ENCODE measurements at places on chromosomes 7 and 10.

DNA sequence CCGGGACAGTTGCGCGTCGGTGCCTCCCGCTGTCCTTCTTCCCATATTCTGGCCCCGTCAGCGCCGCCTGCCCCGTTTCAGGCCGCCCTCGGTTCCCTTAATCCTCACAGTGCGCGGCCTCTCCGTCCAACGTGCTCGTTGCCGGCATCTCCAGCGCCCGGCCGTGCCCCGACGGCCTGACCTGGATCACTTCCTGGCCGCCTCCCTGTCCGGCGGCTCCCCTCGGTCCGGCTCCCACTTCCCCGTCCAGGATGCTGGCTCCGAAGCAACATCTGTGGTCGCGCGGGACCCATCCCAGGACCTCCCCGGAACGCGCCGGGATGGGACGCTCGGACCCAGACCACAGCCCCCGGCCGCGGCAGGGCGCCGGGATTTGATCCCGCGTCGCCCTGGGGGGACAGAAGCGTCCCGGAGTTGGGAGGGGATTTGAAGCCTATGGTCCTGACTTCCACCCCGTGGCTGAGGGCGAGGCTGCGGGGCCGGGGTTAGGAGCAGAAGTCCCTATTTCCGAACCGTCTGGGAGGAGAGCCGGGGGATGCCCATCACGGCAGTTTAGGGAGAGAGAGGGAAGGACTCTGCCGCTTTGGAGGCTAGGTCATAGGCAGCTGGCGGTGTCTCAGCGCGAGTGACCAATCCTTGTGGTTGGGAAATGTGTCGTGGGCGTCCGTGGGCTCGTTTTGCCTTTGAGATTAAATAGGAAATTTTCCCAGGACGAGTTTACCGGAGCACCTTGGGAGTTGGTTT, 53.8 kb downstream of the KCTD7 start:
- peak overlapping the region; percentile 87 for H3K4me3 ChIP-seq
- peak; percentile 18 for DNase-seq
- H3K4me1 ChIP-seq = peaks cover 18% of the 10 kb centered on the region
- H3K36me3 ChIP-seq = peaks cover 2% of the 10 kb centered on the region
- peak overlapping the region; percentile 97 for H3K27ac ChIP-seq

- peaks cover 12% of the 10 kb centered on the region for H3K36me3 ChIP-seq
- H3K27me3 ChIP-seq = no peaks in the 10 kb centered on the region
- no peak overlapping the region for H3K4me3 ChIP-seq
- H3K27ac ChIP-seq = no peak overlapping the region
Measured at GRCh38 chr10:94349327-94349726, 13.4 kb downstream of the NOC3L start.

DNA sequence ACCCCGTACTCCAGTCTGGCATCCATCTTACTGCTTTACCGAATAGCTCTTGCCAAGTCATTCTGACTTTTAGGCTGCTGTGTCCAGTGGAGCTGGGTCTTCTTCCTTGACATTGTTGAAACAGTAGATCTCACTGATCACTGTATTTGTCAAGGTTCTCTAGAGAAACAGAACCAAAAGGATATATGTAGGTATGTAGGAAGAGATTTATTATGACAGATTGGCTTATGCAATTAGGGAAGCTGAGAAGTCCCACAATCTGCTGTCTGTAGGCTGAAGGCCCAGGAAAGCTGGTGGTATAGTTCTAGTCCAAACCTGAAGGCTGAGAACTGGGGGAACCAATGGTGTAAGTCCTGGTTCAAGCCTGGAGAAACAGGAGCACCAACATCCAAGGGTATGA, 12.1 kb upstream of the PRRT4 start:
- peaks cover 25% of the 10 kb centered on the region for H3K27me3 ChIP-seq
- no peaks in the 10 kb centered on the region for H3K4me1 ChIP-seq
- H3K36me3 ChIP-seq = no peaks in the 10 kb centered on the region
- no peak overlapping the region for H3K27ac ChIP-seq
- H3K4me3 ChIP-seq = no peak overlapping the region
- no peak for DNase-seq

GRCh38 chr10:23270531-23270930, 74.1 kb downstream of the C10orf67 start:
- no peak overlapping the region for H3K4me3 ChIP-seq
- H3K36me3 ChIP-seq = peaks cover 10% of the 10 kb centered on the region
- H3K4me1 ChIP-seq = peaks cover 3% of the 10 kb centered on the region
- no peak for DNase-seq
- no peak overlapping the region for H3K27ac ChIP-seq

GRCh38 chr10:53276797-53277196, 504.2 kb upstream of the MBL2 start:
- H3K4me3 ChIP-seq = no peak overlapping the region
- no peak for DNase-seq
- no peak overlapping the region for H3K27ac ChIP-seq
- H3K36me3 ChIP-seq = peaks cover 4% of the 10 kb centered on the region
- peaks cover 2% of the 10 kb centered on the region for H3K4me1 ChIP-seq

- H3K27ac ChIP-seq = no peak overlapping the region
- no peaks in the 10 kb centered on the region for H3K27me3 ChIP-seq
- H3K4me3 ChIP-seq = no peak overlapping the region
- no peak for DNase-seq
Measured at GRCh38 chr10:12214763-12215218, 18.8 kb downstream of the CDC123 start.

- H3K4me1 ChIP-seq = no peaks in the 10 kb centered on the region
- no peak overlapping the region for H3K4me3 ChIP-seq
- peaks cover 7% of the 10 kb centered on the region for H3K27me3 ChIP-seq
- H3K27ac ChIP-seq = no peak overlapping the region
- no peaks in the 10 kb centered on the region for H3K36me3 ChIP-seq
Measured at GRCh38 chr7:74012842-74013249, 15.1 kb upstream of the ELN start.

DNA sequence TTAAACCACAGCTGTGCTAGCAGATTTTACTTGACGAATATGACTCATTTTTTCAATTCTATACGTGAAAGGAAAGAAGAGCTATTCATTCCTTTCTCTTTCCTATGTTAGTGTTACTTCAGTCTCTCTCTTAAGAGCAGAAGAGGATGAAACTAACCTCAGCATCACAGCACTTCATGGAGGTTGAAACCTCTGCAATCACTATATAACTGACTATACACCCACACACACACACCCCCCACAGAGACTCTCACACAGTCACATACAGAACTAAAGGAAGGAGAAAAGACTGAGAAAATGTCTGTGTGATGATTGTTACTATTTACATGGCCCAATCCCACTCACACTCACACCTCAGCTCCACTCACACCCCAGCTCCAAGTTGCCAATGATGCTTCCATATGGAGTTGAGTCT, 104.2 kb downstream of the KIF20B start:
- H3K36me3 ChIP-seq = no peaks in the 10 kb centered on the region
- H3K4me1 ChIP-seq = no peaks in the 10 kb centered on the region
- no peak for DNase-seq
- H3K27ac ChIP-seq = no peak overlapping the region
- H3K4me3 ChIP-seq = no peak overlapping the region
